ENCODE measurements at places on chromosomes 11 and 22.
A peak's percentile ranks its signal among the peaks of the same experiment; 100 is the strongest.

- DNase-seq, result no peak
Measured at GRCh38 chr11:119332111-119332765, 2.1 kb upstream of the RNF26 start.

DNA sequence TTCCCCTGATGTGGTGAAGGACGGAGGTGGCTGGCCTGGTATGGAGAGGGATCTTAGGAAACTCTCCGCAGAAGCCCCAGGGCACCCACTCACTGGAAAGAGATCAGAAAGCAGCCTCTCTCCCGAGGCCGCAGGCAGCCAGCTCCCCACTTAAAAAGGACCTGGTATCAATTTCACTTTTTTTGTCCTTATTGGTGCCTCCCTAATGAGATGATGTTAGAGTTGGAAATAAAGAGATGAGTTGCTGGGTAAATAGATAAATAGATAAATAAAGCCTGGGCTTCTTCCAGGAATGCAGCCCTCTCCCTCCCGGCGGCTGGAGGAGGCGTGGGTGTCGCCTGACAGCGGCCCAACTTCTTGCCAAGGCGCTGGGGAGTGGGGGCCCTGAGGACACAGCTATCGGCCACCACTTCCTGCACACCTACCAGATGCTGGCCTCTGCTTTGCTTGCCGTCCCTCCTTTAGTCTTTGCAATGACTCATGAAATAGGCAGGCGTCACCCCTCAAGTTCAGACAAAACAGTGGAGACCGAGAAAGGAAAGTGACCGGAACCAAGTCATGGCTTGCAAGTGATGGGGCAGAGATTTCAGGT lies 42.9 kb downstream of the LINC01488 start:
- DNase-seq, result no peak

- DNase-seq, result no peak
Measured at GRCh38 chr11:13141731-13142709, 132.9 kb downstream of the RASSF10 start.

DNA sequence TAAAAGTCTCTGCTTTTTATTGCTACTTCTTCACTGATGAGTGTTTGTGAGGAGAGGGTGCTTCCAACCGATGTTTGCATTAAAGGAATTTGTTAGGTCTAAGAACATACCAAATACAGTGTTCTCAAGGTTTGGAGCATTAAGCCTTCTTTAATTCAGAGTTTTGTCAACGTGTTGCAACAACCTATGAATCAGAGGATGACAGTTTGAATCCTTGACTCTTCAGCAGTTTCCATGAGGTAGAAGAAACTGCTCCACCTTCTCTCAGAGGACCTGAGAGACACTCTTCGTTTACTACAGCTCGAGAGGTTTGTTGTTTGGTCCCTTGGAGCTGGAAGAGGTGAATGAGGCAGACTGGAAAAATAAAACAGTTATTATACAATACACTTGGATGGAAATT lies 55.7 kb downstream of the NCAM1 start:
- no peak for DNase-seq

DNA sequence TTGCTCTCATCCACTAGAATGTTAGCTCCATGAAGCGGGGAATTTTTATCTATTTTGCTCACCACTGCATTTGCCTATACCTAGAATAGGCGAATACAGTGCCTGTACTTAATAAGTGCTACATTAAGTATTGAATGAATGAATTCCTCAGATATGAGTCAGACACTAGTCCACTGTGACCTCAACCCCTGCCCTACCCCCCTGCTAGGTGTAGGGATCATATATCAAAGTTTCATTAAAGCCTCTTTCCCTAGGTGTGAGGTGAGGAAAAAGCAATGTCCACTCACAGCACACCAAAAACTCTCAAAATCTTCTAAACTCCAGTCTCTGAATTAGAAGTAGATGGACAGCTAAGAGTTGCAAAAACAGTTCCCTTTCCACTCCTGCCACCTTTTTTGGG lies 9.8 kb upstream of the PSMA1 start:
- DNase-seq, result no peak

GRCh38 chr11:119509282-119509841 lies 86.4 kb upstream of the THY1 start:
- no peak for DNase-seq

DNA sequence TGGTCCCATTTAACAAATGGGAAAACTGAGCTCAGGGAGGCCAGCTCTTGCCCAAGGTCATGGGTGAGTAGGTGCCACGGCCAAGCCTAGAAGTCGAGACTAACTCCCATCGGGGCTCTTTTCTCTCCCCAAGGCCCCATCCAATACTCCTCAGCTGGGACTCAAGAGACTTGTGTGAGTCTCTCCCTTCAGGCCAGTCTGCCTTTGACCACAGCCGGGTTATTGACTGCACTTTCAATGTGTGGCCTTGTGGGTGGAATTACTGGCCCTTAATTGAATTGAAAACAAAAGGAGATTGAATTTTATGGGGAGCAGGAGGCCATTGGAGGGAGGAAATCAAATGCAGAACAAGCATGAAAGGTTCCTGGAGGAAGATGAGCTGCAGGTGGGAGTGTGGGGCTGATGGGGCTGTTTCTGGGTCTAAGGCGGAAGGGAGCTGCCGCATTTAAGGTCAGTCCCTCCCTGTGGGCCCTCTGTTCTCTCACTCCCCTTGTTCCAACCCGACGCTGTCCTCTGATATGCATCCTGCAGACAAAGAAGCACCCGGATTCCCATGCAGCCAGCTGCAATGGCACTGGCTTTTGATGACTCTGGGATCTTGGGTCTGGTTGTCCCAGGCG lies 552.8 kb downstream of the MIAT start:
- DNase-seq, result no peak

DNA sequence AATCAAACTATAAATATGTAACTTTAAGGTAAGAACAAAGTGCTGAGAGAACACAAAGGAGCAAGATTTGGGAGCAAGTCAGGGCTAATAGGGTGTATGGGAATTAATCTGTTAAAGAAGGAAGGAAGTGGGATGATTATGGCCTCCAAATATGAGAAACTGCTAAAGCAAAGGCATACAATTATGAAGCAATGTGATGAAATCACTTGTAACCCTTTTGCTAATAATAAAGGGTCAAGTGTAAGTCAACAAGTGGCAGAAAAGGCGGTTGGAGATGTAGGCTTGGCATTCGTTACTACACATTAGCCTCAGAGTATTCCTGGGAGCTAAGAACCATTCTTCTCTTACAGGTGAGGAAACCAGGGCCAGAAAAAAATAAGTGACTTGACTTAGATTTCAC lies 1002.3 kb upstream of the TENM4 start:
- DNase-seq, result no peak

DNA sequence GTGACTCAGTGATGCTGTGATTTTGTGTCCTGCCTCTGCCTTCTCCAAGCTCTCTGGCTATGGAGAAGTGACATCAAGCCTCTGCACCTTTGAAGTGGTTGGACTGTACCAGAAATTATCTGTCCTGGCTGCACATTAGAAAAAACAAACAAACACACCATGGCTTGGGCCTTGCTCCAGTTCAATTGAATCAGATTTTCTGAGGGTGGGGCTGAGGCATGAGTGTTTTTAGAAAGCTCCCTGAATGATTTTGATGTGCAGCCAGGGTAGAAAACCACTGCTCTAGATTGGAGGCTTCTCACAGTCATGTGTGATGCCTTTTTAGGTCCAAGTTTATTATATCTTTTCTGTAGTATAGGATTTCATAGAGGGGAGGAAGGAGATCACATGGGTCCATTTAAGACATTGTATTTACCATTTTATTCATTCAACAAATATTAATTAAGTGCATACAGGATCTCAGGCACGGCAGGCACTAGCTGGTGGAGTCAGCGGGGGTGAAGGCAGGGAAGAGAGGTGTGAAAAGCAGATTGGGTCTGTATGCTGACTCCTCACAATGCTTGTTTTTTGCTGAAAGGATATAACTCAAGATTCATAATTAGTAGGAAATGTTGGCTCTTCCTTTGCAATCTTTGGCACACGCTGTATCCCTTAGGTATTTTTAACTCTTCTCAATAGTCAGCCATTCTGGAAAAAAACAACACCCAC lies 7.1 kb upstream of the VSTM5 start:
- no peak for DNase-seq

DNA sequence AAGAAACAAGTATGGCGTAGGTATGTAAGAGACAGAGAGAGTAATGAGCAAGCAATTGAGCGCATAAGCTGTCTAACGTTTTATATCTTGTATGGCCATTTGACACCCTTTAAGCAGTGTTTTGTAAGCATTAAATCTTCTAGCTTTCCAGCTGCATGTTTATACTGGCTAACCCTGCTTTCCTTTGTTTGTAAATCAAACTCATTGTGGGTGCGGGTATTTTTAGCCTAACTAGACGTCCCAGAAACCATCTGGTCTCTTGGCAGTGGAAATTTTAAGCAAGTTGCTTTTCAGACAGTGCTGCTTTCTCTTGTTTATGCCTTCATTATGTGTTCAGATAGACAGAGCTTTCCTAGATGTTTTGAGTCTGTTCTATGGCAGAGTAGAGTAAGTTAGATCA lies 73.5 kb downstream of the RNF169 start:
- DNase-seq, result no peak

- DNase-seq, result no peak
Measured at GRCh38 chr11:88689548-88690240, 352.2 kb upstream of the CTSC start.

- DNase-seq, result peak; percentile 40
Measured at GRCh38 chr11:117950993-117951961, 22.1 kb upstream of the TMPRSS13 start.

GRCh38 chr22:48398181-48398905 lies 1429.3 kb downstream of the BRD1 start:
- no peak for DNase-seq

Measured in head of caudate nucleus (tissue), 42 donors.